ENCODE measurements at places on chromosomes 1 and 21.

- DNase-seq: no peak
Measured at GRCh38 chr21:18006691-18007090, 187.5 kb upstream of the C21orf91 start.

DNA sequence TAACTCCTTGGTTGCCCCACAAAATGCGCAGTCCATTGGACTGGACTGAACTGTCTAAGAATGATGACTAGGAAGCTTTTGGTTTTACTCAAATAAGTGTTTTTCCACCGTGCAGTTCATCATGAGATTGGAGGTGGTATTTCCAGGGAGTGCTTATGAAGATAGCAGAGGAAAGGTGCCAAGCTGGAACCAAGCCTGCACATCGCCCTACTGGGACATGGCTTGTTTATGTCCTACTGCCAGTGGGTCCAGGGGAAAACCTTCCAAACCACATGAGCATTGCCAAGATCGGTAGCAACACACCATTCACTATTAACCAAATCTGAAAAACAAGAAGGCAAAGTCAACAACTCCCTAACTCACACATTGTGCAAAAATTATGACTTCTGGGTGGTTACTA lies 54.7 kb upstream of the DSCAM start:
- no peak for DNase-seq

DNA sequence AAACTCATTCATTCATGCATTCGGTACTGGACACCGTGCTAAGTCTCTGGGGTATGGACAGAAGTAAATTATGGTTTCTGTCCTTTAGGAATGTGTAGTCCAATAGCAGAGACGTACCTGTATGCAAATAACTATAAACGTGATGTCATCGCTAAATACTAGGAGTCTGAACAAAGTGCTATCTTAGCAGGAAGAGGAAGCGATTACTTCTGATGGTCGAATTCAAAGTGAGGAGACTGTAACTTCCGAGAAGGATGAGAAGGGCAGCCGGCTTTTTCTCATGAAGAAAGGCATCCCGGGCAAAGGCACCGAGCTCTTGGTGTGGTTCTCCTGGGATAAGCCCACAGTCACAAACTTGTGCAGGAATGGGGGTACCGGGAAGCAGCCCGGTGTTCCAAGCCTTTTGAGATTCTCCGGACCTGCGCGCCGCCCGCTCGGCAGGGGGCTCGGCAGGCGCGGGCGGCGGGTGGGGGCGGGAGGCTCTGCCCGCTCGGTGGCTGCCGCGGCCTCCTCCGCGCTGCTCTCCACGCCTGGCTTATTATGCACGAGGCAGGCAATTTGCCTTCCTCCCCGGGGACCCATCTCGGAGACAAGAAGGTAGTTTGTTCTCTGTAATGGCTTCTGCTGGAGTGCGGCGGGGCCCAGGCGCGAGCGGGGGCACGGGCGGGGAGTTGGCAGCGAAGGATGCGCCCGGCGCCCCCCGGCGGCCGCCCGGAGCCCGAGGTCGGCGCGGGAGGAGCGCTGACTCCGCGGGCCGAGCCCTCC lies 67.5 kb upstream of the CD1D start:
- peak; percentile 60 for DNase-seq

GRCh38 chr1:180674603-180675530 lies 43.0 kb downstream of the XPR1 start:
- no peak for DNase-seq

GRCh38 chr1:206489980-206490770 lies 17.2 kb upstream of the RASSF5 start:
- DNase-seq: peak; percentile 71

DNA sequence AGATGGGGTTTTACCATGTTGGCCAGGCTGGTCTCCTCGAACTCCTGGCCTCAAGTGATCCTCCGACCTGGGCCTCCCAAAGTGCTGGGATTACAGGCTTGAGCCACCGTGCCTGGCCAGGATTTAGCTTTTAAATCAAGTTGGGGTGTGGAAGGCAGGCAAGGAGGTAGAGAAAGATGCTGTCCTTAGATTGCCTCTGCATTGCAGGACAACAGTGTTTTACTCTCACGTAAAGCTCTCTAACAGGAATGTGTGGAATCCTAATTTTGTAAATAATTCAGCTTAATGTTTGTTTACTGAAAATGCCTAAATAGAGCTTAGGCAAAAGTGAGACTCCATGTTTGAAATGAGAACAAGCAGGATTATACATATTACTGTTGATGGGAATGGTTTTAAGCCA lies 29.5 kb upstream of the TGFB2 start:
- no peak for DNase-seq

DNA sequence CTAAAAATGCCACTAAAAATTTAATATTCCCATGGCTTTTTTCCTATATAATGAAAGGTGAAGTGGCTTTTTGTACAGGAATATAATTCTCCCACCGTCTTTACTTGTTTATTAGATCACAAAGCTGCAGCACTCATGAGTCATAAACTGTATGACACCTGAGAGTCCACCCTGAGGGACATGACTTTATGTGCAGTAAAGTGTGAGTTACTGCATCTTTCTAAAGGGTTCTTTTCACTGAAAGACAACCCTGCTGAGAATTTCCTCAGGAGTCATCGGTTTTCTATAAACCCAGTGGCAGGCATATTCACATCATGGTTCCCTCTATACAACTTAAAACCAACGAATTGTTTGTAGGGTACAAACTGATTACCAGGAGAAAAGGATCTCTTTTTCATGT lies 77.4 kb downstream of the APP start:
- DNase-seq: no peak

GRCh38 chr1:75170011-75170410 lies 35.8 kb downstream of the LHX8 start:
- DNase-seq: no peak

GRCh38 chr1:19405761-19406487 lies 79.4 kb downstream of the CAPZB start:
- DNase-seq: no peak

GRCh38 chr1:226736908-226737818 lies 1.9 kb downstream of the ITPKB start:
- DNase-seq: peak; percentile 62
